ENCODE measurements at places on chromosomes 16 and 17. TPM values are rescaled to one million over a fixed set of nuclear protein-coding genes. Genes with fewer than 3 reads are reported as not detected.

PIK3R5 gene
- not detected for total RNA-seq

DNA sequence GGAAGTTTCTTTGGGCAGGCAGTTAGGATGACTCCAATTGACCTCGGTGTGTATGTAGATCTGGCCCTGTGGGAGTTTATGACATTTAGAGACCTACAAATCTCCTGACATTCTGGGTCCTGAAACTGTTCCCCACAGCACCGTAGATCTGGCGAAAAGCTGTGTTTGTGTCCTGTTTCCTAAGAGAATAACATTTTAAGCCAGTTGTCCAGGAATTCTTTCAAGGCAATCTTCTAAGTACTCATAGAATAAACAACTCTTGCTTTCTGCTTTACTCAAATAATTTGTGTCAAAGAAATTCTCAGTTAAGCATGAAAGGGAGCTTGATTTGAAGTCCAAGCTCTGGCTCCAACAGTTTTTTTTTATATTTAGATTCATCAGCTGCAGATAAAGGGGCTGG lies 78.5 kb upstream of the ELAC2 start:
- H3K4me3 ChIP-seq: no peak overlapping the region
- no peaks in the 10 kb centered on the region for H3K4me1 ChIP-seq
- H3K27ac ChIP-seq: no peak overlapping the region
- no peak for DNase-seq
- no peaks in the 10 kb centered on the region for H3K27me3 ChIP-seq
- H3K36me3 ChIP-seq: peaks cover 2% of the 10 kb centered on the region

DNA sequence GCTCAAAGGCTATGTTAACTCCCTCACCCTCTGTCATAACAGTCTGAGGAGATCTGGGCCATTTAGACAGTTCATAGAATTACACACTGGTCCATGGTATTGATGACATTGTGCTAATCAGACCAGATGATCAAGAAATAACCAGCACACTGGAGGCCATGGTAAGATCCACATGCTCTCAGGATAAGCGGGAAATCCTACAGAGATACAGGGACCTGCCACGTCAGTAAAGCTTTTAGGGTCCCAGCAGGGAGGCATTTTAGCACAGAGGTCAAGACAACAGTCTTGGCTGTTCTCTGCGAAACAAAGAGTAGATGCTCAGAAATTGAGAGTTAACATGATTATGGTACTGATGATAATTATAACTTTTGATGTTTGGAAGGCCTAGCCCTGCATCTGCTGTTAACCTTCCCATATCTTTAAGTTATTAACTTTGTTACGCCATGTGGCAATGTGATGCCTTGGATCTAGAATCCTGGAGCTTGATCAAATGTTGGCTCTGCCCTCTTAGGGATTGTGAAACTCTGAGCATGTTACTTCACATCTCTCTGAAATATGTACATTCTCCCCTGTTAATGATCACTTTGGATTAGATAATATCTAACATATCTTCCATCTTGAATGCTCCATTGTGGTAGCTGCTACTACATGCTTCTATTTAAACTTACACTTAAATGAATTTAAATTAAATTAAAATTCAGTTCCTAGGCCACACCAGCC lies 172.0 kb upstream of the SOX9 start:
- H3K36me3 ChIP-seq: peaks cover 17% of the 10 kb centered on the region
- no peaks in the 10 kb centered on the region for H3K27me3 ChIP-seq
- H3K4me1 ChIP-seq: no peaks in the 10 kb centered on the region
- H3K27ac ChIP-seq: no peak overlapping the region

KRTAP2-1 gene
- total RNA-seq: not detected

RAB40B gene
- total RNA-seq: 14.6 TPM

ACAP1 gene
- total RNA-seq: not detected

PIRT gene
- 0.32 TPM for total RNA-seq

DNA sequence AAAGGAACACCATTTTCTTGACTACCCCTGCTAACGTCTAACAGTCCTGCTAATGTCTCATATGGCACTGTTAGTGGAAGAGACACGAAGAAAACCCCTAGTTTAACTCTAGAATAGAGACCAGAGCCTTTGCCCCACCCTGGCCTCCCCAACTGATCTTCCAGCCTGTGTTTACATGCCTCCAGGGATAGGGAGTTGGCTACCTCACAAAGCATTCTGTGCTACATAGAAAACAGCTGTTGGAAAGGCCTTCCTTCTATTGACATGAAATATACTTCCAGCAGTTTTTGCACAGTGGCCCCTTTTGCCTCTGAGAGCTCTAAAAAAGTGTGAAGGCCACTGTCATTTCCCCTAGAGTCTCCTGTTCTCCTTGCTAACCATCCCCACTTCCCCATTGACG lies 73.1 kb downstream of the ASIC2 start:
- H3K36me3 ChIP-seq: no peaks in the 10 kb centered on the region
- no peaks in the 10 kb centered on the region for H3K4me1 ChIP-seq
- no peak for DNase-seq

ZNF597 gene
- 1.9 TPM for total RNA-seq

DNA sequence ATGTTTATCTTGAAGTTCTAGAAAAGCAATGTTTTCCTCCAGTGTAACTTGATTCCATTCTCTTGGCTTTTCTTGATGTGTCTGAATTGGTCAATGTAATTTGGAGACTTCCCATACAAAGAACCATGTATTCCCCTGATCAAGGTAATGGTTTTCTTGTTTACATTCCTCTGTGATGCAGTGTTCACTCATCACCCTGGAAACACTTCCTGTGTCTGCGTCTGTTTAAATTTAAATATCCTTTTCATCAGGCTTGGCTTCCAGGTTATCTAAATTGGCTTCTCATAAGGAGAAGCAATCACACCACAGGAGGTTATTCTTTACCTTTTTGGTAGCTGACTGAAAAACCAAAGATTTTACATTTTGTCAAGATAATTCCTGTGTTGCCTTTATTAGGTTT lies 237.3 kb upstream of the WSCD1 start:
- no peaks in the 10 kb centered on the region for H3K4me1 ChIP-seq
- DNase-seq: no peak
- peaks cover 6% of the 10 kb centered on the region for H3K36me3 ChIP-seq
- H3K4me3 ChIP-seq: no peak overlapping the region
- H3K27ac ChIP-seq: no peak overlapping the region
- H3K27me3 ChIP-seq: no peaks in the 10 kb centered on the region

GRCh38 chr17:76884995-76885893 lies 17.0 kb downstream of the MGAT5B start:
- peaks cover 2% of the 10 kb centered on the region for H3K27me3 ChIP-seq
- H3K36me3 ChIP-seq: no peaks in the 10 kb centered on the region
- DNase-seq: peak; percentile 41
- H3K27ac ChIP-seq: peak overlapping the region; percentile 87
- peaks cover 19% of the 10 kb centered on the region for H3K4me1 ChIP-seq

DNA sequence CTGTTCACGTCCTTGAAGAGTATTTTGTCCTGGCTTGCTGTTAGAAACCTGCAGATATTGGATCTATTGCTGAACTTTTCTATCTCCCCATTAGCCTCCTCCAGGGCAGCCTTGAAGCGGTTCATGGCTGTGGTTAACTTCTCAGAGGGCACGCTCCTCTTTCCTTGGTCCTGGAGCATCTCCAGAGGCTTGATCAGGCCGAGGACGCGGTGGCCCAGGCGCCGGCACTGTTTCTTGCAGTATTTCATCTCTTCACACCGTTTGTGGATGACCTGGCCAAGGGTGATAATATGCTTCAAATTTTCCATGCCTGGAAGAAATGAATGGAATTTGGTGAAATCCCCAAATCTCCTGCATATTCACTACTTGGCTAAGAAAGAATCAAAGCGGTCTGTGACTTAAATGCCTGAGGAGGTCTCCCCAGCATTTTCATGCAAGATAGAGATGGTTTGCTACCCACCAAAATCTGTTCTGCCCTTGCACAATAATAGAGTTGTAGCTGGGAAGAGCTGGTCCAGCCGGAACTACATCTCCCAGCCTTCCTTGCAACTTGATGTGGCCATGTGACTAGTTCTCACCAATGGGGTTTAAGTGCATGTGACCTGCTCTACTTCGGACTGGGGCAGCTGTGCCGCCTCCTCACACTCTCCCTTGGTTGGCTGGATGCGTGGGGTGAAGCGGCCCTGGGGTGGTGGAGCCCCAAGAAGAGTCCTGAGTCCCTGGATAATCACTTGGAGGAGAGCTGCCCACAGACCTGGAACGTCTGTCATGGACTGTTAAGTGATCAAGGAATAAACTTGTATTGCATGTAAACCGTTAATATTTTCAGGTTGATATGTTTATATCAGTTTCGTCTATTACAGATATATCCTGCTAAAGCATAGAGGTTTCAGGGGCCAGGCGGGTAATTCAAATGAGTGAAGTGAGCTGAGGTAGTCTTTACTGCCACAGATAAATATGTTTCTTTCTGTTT lies 4.9 kb downstream of the MLKL start:
- peaks cover 1% of the 10 kb centered on the region for H3K27me3 ChIP-seq
- H3K27ac ChIP-seq: peak overlapping the region; percentile 52
- H3K4me3 ChIP-seq: peak overlapping the region; percentile 91

DNA sequence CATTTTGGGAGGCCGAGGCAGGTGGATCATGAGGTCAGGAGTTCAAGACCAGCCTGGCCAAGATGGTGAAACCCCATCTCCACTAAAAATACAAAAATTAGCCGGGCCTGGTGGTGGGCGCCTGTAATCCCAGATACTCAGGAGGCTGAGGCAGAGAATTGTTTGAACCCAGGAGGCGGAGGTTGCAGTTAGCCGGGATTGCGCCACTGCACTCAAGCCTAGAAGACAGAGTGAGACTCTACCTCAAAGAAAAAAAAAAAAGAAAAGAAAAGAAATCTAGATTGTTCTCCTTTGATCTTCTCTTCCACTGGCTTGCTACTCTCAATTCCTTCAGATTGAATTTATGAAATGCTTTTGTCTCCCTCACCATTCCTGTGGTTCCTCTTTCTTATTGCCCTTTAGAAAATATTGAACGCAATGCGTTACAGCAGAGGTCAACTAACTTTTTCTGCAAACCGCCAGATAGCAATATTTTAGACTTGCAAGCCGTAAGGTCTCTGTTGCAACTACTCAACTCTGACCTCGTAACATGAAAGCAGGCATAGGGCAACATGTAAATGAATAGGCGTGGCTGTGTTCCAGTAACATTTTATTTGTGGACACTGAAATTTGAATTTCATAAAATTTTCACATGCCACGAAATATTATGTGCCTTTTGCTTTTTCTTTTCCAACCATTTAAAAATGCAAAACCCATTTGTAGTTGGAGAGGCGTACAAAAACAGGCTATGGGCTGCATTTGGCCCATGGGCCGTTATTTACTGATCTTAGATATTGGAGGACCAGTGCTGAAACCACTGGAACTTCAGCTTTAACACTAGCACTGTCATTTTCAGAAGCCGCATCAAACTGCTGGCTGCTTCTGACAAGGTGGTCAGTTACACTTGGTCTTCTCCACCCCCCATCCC lies 24.8 kb downstream of the PITPNC1 start:
- H3K27ac ChIP-seq: no peak overlapping the region
- H3K4me3 ChIP-seq: no peak overlapping the region
- H3K36me3 ChIP-seq: no peaks in the 10 kb centered on the region
- peaks cover 4% of the 10 kb centered on the region for H3K27me3 ChIP-seq
- no peak for DNase-seq
- H3K4me1 ChIP-seq: peaks cover 2% of the 10 kb centered on the region

- no peaks in the 10 kb centered on the region for H3K27me3 ChIP-seq
- H3K4me1 ChIP-seq: peaks cover 6% of the 10 kb centered on the region
- H3K36me3 ChIP-seq: no peaks in the 10 kb centered on the region
- H3K4me3 ChIP-seq: no peak overlapping the region
- no peak overlapping the region for H3K27ac ChIP-seq
- DNase-seq: no peak
These were observed 45.3 kb downstream of the BRD7 start for GRCh38 chr16:50323335-50324011.

CSH1 gene
- not detected for total RNA-seq

PYY gene
- not detected for total RNA-seq

Measured in glutamatergic neuron (in vitro differentiated cells).